Keratinocyte (primary cell): ENCODE measurements at places on chromosomes 1 and 21.

- no peak for DNase-seq
Observed at GRCh38 chr1:59128239-59128736, 168.6 kb upstream of the FGGY start.

DNA sequence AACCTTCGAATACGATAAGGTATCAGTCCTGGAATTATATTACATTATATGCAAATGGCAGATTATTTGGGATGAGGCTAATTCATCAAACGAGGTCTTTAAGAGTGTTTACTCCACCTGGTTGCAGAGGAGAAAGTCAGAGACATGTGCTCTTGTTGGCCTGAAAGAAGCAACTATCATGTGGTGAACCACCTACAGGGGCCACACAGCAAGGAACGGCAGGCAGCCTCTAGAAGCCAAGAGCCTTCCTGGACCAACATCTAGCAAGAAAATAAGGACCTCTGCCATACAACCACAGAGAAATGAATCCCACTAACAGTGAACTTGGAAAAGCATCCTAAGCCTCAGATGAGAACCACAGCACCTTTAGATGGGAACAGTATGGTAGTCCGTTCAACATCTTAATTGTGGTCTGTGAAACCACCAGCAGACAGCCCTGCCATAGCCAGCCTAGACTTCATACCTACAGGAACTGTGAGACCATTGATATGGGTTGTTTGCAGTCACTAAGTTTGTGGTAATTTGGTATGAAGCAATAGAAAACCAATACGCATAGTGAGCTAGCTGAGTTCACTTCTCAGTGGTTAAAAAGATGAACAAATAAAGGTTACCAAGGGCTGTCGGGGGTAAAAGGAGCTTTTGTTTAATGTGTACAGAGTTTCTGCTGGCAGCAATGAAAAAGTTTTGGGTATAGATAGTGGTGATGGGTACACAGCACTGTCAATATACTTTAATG, 345.7 kb upstream of the RUNX1 start:
- no peak for DNase-seq

GRCh38 chr1:237875291-237875690, 15.4 kb downstream of the ZP4 start:
- DNase-seq = no peak

- DNase-seq = no peak
Observed at GRCh38 chr21:33075596-33076195, 5.8 kb downstream of the OLIG1 start.

- no peak for DNase-seq
Observed at GRCh38 chr1:38941527-38942019, at the start of gene RHBDL2. Gene RHBDL2 (minus strand): TSS chr1:38941830. CDS start chr1:38919212, 22,618 bp downstream.

GRCh38 chr1:216420746-216421145, 2.5 kb downstream of the USH2A start:
- DNase-seq = no peak

DNA sequence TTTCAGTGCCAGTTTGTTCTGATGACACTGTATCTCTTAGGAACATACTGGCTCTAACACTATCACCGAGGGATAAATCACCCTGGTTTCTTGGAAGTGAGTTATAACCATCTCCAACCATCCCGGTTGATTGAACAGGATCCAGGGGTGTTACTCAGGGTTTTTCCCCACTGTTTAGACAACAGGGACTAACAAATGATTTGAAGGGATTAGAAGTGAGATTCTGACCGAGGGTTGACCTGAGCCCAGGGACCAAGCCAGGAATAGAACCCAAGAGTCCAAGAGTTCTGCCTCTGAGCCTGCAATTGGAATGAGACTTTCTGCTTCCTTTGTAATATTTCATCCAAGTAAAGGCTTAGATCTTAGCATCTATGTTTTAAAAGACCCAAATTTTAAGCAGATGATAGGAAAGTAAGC, 154.0 kb downstream of the DHRS3 start:
- no peak for DNase-seq

DNA sequence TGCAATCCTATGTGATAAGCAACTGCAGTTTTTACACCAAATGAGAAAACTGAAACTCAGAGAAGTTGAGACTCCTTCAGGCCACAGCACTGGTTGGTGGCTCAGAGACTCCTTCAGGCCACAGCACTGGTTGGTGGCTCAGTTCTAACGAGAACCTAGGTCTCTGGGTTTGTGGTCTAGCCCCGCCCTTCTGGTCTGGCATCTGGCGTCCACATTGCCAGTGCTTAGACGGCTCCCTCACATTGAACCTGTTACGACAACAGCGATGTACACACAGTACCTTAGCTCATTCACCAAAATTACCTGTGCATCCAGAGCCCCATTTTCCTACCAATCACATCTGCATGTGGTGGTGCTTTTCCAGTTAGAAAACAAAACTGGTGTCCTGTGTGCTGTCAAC, 66.1 kb downstream of the NID1 start:
- no peak for DNase-seq

GRCh38 chr1:240101737-240102136, 10.1 kb downstream of the FMN2 start:
- DNase-seq = no peak

DNA sequence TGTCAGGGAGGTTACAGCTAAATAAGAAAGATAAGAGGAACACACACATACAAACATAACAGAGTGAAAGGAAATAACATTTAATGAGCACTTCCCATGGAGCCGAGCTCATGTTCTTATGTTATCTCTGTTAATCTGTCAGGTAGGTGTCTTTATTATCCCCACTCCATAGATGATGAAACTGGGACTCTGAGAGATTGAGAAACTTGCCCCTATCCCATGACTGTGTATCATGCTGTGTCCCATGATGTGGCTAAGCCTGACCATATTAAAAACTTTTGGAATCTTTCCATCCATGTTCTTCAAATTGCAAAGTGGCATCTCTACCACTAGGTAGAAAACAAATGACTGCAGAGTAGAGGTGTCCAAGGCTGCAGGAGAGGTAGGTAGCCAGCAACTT, 285.2 kb upstream of the SGIP1 start:
- DNase-seq = no peak

DNA sequence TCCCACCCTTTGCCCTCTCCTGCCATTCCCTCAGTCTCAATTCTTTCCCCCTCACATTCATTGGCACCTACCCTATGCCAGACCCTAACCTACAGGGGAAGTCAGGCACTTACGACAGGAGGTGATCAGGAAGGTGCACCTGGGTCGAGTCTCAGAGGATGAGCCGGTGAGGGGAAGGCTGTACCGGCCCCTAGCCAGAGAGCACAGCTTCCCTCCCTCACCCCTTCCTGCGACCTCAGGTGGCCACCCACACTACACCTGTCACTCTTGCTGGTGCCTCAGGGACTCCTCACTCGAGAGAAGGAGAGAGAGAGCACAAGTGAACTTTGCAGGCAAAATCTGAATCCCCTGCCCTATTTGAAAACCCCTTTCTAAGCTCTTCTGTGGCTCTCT, 1.7 kb upstream of the MYOM3 start:
- DNase-seq = no peak

GRCh38 chr1:37478890-37479254, 4.5 kb downstream of the ZC3H12A start:
- DNase-seq = peak; percentile 48

DNA sequence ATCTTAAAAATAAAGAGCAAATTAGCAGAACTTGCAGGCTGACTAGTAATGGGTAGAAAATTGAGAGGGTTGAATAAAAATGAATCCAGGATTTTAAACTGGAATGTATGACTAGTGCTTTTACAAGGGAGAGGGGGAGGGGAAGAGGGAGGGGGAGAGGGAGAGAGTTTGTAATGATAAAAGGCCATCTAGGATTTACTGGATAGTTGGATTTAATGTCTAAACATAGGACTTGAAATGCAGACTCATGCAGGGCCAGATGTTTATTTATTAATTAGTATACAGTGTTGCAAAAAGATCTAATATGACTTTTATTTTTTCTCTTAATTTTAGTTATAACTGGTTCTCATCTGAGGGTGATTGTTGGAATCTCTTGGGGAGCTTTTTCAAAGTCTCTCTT, 4.3 kb downstream of the ZNF326 start:
- no peak for DNase-seq

GRCh38 chr1:13616234-13616633, 32.6 kb downstream of the PDPN start:
- DNase-seq = no peak
